ENCODE measurements at places on chromosomes 7 and 10.

DNA sequence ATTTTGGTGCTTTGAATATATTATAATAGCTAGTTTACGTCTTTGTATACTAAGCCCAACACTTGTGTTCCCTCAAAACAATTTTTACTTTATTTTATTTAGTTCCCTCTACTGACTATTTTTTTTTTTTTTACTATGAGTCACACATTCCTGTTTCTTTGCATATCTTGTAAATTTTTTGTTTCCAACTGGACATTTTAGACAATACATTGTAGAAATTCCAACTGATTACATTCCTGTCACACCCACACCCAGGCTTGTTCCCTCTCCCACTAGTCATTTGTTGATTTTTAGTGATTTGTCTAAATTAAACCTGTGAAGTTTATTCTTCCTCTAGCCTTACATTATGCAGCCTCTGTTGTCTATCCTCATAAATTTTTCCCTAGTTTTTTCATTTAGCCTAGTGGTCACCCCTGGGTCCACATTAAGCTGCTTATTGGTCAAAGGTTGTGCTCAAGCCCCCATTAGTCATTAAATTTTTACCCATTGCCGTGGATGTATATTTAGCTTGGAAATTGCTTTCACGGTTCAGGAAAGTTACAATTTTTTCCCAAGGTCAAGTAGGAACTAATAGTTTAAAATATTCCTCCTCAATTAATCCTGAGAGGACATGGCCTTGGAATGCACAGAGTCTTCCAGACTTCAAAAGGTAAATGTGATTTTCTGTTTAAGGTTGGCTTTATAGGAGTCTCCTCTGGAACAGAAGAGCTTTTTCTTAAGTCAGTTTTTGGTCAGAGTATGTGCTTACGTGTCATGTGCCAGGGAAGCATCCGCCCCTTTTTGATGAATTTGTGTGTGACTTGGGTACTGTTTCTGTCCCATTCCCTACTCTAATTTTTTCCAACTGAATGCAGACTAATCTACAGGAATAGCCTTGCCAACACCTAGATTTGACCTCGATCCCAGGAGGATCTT, 207.6 kb upstream of the TMEM72 start:
- DNase-seq: no peak

DNA sequence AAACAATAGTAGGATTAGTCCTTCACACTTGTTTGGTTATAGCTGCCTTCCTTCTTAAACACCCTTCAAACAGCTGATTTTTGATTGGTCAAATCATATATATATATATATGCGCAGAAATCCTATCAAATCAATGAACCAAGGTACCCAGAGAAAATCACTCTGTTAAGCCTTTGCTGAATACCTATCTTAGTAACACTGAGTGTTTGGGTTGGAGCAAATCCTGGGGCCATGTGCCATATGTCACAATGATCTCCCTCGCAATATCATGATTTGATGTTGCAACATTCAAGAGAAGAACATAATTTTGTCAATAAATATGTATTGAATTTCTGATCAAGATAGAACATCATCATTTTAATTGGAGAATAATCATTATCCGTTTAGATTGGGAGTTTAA, 795.6 kb downstream of the REEP3 start:
- DNase-seq: no peak

DNA sequence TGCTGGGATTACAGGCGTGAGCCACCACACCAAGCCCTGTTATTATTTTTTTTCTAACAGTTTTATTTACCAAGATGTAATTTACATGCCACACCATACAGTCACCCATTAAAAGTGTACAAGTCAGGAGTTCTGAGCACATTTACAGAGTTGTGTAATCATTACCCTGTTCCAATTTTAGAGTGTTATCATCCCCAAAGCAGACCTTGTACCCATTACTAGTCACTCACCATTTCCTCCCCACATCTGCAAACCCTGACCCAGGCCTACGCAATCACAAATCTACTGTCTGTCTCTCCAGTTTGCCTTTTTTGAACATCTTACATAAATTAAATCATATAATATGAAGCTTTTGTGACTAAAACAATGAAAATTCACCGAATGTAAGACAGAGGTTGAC, 402.9 kb upstream of the FOXK1 start:
- DNase-seq: no peak

- DNase-seq: no peak
Measured at GRCh38 chr10:91076991-91077548, 143.4 kb upstream of the PCGF5 start.

- no peak for DNase-seq
Measured at GRCh38 chr7:158774952-158775351, 54.4 kb downstream of the ESYT2 start.

DNA sequence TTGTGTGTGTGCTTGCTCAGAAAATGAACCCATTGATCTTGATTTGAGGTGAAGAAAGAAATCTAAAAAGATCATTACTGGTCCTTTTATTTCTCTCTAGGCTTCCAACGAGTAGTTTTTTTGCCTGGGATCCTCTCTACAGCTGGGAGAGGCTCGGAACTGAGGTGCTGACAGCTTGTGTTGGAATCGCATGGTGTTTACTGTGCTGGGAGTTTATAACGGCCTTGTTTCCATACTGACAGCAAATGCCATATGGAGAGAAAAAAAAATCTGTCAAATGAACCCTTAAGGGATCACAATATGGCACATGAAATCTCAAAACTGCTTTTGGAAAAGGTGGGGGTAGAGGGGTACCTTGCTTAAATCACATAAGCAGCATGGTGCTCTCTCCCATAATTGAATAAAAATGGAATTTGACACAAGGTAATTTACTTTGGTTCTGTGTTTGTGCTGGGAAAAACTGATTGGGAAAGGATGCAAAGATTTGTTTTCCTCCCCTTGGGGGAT, 165.0 kb downstream of the RGS10 start:
- no peak for DNase-seq

- no peak for DNase-seq
Measured at GRCh38 chr10:44818701-44819127, 92.4 kb upstream of the TMEM72 start.

DNA sequence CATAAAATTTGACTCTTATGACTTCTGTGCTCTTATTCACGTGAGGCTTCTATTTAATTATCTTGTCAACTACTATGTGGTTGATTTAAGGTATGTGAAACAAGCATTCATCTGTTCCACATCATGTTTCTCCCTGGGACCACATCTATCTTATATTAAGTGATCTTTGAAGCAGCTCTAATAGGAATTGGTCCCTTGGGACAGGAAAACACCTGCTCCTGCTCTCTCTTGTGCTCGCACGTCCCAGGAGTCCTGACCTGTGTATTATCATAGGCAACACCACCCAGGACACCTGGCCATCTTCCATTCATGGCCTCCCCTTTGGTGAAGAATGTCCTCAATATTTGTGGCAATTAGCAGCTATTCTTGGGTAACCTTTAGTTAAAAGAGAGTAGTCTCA, 269.2 kb downstream of the NRG3 start:
- no peak for DNase-seq

- no peak for DNase-seq
Measured at GRCh38 chr7:157384301-157384700, 47.5 kb downstream of the DNAJB6 start.

GRCh38 chr10:98758463-98758862, 311.7 kb upstream of the HPS1 start:
- no peak for DNase-seq

DNA sequence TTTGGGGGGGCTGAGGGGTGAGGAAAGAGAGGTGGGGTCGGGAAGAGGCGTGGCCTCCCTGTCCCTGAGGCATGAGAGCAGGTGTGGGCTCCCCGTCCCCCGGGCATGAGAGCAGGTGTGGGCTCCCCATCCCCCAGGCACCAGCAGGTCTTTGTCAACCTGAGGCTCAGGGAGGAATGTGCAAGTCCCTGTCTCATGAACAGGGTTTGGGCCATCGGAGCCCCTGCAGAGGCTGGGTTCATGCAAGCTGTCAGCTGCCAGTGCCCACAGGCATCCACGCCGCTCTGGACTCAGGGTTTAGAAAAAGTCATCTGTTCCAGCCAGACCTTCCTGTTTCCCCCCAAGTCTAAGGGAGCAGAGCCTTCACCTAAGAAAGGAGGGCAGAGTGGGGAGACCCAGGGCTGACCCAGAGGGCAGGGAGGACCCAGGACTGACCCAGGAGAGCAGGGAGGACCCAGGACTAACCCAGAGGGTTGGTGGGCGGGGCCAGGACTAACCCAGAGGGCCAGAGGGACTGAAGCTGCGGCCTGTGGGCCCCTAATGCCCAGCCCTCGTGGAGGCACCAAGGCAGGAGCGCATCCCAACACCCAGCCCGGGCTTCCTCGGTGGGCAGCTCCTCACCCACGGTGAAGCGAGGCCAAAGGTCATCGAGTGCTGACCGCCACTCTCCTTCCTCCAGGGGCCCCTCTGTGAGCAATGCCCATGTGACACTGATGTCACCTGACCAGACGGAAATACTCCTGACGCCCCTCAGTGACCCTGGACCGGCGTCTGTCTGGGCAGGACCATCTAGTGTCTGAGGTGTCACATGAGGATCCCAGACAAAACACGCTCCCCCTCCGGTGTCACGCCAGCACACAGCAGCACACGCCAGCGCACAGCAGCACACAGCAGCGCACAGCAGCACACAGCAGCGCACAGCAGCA, 28.9 kb upstream of the GPR146 start:
- no peak for DNase-seq

- DNase-seq: no peak
Measured at GRCh38 chr10:24616536-24616935, 107.2 kb downstream of the ARHGAP21 start.

- DNase-seq: no peak
Measured at GRCh38 chr10:119497243-119497642, 45.3 kb downstream of the RGS10 start.

DNA sequence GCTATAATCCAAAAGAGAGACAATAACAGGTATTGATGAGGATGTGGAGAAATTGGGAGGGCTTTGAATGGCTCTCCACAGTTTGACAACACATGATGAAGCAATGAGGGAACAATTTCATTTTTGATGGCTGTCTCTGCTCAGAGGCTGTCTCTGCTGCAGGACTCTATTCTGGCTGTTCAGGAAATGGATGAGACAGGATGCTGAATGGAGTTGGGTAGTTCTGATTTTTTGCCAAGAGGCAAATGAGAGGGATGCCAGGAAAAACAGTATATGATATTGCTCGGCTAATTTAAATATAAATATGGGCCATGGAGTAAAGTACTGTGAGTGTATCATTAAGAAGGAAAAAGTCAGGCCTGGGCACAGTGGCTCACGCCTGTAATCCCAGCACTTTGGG, 16.8 kb downstream of the APBB1IP start:
- no peak for DNase-seq

- DNase-seq: no peak
Measured at GRCh38 chr7:137453356-137453755, 109.8 kb upstream of the PTN start.

- peak; percentile 12 for DNase-seq
Measured at GRCh38 chr10:99612167-99612831, 7.9 kb downstream of the SLC25A28 start.

DNA sequence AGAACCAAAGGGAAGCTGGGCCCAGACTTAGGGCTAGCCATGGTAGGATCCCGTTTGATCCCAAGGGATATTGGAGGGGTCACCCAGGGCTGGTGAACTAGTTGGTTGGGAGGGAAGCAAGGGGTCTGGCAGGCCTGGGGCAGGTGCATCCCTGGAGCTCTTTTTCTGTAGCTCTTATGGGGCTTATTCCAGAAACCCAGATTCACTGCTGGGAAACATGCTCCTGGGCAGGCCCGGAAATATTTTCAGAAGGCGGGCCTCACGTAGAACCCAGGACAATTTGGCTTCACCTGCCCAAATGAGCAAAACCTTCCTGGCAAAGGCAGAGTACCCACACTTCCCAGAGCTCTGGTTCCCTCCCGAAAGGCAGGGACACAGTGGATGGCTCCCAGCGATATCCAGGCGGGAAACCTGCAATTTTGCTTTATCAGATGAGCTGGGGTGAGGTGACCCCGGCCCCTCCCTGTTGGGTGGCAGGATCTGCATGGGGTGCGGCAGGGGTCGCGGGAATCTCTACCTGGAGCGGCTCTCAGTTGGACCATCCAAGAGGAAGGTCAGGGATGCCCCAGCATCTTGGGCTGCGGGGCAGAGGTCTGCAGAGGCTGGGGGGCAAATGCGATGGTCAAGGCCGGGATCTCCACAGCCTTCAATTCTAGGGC, 533.9 kb downstream of the TCERG1L start:
- DNase-seq: no peak

DNA sequence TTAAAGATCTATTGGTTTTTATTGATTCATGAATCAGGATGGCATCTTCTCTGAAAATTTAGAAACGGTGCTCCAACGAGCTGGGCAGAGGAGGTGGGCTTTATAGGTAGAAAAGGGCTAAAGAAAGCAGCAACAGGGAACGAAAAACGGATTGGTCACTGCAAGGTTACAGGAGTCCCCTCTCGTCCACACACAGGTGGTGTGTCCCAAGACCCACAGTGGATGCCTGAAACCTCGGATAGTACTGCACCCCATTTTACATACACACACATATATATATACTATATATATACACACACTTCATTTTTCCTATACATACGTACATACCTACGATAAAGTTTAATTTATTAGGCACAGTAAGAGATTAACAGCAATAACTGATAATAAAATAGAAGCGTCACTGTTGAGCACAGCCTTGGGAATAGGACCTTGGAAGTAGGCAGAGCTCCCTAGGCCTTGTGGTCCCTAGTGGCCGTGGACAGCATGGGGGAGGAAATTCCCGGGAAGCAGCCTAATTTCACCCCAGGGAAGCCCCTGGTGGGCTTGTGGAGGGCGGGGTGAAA, 737 bp upstream of the NUB1 start:
- no peak for DNase-seq

- DNase-seq: no peak
Measured at GRCh38 chr10:123911866-123912265, 20.3 kb upstream of the CPXM2 start.

GRCh38 chr10:114038819-114039218, 4.8 kb upstream of the ADRB1 start:
- no peak for DNase-seq

- no peak for DNase-seq
Measured at GRCh38 chr10:13143766-13144165, 17.6 kb upstream of the MCM10 start.

DNA sequence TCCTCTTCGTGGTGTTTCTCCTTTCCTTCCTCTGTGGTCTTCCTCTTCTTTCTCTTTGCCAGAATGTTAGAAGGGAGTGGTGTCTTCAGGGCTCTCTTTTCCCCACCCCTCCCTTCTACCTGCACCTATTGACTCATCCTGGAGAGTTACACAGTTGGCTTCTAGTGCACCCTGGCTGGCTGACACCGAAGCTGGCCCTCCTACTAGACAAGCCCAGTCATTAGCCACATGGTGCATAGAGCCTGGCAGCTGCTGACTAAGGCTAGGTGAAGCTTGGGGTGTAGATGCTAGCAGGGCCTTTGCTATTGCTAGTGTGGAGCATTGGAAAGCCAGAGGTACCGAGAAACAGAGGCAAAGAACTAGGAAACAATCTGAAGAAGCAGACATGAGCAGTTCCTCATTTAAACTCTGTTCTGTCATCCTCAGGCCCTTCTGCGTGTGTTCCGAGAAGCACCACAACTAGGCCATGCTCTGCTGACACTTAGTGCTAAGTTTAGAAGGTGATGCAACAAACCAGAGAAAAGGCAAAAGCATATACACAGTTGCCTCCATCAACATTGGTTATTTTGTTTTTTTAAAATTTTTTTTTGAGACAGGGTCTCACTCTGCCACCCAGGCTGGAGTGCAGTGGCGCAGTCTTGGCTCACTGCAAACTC, 213.9 kb downstream of the BAMBI start:
- no peak for DNase-seq
